ENCODE measurements at places on chromosomes 12 and 14.
A peak's percentile ranks its signal among the peaks of the same experiment; 100 is the strongest.

- peak; percentile 37 for DNase-seq
Observed at GRCh38 chr12:120534703-120535655, 823 bp downstream of the RNF10 start.

DNA sequence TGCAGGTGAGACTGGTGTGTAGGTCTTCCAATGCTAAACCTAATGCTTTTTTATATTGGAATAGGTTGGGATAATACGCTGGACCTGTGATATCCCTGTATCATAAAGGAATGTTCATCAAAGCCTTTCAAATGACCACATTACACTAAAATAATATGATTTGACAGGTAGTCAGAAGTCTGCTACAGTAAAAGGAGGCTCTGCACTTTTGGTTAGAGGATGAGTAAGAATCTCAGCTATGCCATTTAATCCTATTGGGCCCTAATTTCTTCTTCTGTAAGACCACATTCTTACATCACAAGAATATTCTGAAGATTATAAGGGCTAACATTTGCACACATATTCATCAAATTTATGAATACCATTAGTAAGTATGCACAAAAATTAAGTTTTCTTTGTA, 250.5 kb upstream of the FLRT2 start:
- DNase-seq, result no peak

DNA sequence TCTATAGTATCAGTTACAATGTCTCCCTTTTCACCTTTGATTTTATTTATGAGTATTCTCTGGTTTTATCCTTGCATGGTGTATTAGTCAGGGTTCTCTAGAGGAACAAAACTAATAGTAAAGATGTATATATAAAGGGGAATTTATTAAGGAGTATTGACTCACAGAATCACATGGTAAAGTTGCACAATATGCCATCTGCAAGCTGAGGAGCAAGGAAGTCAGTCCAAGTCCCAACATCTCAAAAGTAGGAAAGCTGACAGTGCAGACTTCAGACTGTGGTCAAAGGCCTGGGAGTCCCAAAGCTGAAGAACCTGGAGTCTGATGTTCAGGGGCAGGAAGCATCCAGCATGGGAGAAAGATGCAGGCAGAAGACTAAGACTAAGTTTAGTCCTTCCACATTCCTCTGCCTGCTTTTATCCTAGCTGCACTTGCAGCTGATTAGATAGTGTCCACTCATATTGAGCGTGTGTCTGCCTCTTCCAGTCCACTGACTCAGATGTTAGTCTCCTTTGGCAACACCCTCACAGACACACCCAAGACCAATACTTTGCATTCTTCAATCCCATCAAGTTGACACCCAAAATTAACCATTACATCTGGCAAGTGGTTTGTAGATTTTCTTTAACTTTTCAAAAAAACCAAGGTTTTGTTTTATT, 308.0 kb upstream of the LMO3 start:
- DNase-seq, result no peak

DNA sequence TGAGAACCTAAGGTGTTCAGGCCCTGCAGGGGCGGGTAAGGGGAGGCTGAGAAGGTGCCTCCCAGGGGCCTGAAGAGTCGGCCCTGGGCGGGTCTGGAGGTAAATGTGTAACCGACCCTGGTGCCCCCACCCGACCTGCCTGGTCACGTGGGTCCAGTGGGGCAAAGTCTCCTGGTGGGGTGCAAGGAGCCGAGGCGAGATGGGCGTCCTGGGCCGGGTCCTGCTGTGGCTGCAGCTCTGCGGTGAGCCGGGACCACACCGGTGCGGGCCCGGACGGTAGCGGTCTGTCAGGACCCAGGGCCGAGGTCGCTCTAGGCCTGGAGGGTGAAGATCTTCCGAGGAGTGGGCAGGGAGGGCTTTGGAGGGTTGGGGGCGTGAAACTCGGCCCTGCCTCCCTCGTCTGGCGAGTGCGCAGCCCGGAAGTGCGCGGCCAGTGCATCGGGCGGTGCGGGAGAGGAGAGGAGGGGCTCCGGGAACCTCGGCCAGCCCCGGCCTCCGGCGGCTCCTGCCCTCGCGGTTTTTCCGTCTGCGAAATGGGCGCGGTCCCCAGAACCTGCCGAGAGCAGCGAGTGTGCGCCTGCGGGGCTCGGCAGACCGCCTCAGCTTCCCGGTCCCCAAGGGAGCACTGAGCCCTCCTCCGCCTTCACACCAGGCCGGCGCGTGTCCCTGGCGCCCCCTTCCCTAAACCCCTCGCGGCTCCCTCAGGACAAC, at the start of gene AMN:
Gene AMN, plus strand, starts transcription at position 174 of the 711 bp plus-strand sequence. Its CDS starts 26 bp downstream, at position 200.
- no peak for DNase-seq

DNA sequence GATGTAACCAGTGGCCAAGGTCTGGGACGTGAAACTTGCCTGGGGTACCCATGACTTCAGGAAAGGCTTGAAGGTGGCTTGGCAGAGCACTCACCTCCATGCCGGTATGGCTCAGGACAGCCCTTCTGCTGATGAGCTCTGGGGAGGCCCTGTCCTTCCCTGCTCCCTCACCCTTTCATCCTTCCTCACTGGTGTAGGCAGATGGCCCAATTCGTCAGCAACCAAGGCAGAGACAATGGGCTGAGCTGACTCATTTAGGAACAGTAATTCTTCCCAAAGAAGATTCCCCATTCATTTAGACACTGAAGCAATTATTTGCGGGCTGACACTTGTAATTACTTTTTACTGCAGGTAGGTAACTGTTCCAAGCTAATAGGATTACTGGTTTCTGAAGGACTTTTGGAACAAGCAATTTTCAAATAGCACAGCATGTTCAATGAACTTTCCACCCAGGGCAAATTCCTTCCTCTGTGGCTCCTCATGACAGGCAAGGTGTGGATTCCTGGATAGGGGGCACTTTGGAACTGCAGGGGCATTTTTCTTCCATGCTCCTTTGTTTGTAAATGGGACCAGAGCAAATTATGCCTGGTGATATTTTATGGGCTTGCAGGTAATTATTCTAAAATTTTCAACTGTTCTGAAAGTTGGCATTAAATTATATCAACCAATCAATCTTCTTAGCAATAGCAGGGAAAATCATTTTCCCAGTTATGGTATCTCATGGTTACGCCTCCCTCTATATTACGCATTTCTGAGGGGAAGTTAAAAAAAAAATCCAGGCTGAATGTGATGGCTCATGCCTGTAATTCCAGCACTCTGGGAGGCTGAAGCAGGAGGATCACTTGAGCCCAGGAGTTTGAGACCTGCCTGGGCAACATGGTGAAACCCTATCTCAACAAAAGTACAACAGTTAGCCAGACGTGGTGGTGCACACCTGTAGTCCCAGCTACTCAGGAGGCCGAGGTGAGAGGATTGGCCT, 24.1 kb upstream of the NRDE2 start:
- DNase-seq, result no peak

Data from NCI-H1092 treated with DMSO at 0.1 percent for 48 hours (cell line).